ENCODE measurements at places on chromosomes 7 and 10.

GRCh38 chr10:121425623-121426022, 172.6 kb downstream of the FGFR2 start:
- DNase-seq: no peak

GRCh38 chr7:92609921-92610518, 19.8 kb upstream of the FAM133B start:
- DNase-seq: no peak

DNA sequence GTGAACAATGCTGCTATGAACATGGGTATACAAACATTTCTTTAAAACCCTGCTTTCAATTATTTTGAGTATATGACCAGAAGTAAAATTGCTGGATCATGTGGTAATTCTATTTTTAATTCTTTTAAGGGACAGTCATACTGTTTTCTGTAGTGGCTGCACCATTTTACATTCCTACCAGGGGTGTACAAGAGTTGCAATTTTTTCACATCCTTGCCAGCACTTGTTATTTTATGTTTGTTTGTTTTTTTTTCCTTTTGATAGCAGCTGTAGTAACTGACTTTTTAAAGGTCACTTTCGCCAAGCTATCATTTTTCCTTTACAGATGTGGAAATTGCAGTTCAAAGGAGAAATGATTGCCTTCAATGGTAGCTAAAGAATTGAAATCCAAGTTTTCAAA, 99.5 kb downstream of the GPR85 start:
- no peak for DNase-seq

- no peak for DNase-seq
These were observed 5.0 kb downstream of the NIPSNAP2 start for GRCh38 chr7:55969391-55969790.

Measured in AG09309 (cell line).